ENCODE measurements at places on chromosomes 3 and 15. TPM values are rescaled to one million over a fixed set of nuclear protein-coding genes. Genes with fewer than 3 reads are reported as not detected.

Gene NLGN1
- not detected for polyA plus RNA-seq

Gene ZNF385D
- not detected for polyA plus RNA-seq

Gene EIF2A
- 90.5 TPM for polyA plus RNA-seq

Gene NR1I2
- 8.8 TPM for polyA plus RNA-seq

Gene RAB6B
- 0.16 TPM for polyA plus RNA-seq

Gene LNP1
- 3.4 TPM for polyA plus RNA-seq

Gene GHSR
- polyA plus RNA-seq: not detected

Gene NOX5
- not detected for polyA plus RNA-seq

Gene IQCF6
- polyA plus RNA-seq: not detected

Gene RASGRP1
- polyA plus RNA-seq: not detected

All from HepG2 (cell line).